ENCODE measurements at places on chromosomes 1 and 21.

DNA sequence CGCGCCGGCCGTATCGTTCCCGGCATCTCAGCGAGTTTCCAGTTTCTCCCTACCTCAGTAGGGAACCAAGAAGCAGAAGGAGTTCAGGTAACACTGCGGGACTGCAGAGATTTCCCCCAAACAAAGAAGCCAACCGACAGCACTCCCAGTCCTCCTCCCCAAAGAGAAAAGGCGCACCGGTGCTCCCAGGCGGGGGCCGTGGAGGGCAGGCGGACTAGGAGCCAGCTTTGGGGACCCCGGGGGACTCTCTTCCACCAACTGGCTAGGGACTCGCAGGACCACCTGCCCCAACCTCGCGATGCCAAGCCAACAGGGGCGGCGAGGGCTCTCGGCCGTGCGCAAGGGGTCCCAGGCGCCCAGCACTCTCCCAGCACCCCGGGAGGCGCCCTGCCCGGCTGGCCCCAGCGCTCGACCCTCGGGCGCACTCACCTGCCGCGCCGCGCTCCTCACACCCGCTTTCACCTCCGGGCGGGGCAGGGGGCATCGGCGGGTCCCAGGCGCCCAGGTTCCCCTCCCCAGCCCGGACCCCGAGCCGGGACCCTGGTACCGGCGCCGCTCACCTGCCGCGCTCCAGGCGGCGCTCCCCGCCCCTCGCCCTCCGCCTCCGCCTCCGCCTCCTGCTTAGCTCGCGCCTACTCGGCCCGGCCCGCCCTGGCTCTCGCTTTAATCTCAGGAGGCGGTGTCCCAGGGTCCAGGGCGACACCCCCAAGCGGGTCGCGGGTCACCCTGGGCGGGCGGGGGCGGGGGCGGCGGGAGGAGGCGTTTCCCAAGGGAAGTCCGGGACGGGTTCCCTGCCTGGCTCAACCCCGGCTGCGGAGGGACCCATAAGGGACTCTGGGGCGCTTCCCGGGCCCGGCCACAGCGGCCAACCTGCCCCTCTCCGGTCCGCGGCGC lies at the start of gene TMPRSS2:
TSS of gene TMPRSS2 (minus strand) at position 638 of the 894 bp plus-strand sequence. CDS start 10,025 bp downstream, outside the sequence.
- DNase-seq, result no peak

- DNase-seq, result no peak
Observed at GRCh38 chr1:178581351-178582303, 68.7 kb downstream of the TEX35 start.

DNA sequence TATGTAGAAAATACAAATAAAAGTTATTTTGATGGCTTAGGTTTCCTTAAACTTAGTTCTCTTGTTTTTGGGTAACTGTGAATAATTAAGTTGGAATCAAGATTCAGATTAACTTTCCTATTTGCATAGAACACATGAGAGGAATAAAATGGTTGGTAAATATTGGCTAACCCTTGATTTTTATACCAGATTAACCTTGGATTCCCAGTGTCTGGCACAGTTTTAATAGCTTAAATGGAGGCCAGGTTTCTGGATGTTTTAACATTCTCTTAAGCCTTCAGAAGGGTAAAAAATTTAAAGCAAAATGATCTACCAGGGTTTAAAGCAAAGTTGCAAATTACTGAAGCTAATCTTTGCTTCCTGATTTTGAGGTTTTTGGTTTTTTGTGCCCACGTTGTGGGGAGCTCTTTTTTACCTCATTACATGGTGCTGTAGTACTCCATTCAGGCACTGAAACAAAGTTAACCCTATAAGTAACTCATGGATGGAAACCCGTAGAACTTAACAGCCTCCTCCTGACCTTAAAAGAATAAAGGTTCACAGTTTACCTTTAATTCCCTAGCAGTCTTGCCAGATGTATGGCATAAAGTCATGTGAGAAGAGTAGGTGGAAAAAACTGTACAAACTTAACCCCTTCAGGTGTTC lies 8.4 kb upstream of the SPATA1 start:
- no peak for DNase-seq

DNA sequence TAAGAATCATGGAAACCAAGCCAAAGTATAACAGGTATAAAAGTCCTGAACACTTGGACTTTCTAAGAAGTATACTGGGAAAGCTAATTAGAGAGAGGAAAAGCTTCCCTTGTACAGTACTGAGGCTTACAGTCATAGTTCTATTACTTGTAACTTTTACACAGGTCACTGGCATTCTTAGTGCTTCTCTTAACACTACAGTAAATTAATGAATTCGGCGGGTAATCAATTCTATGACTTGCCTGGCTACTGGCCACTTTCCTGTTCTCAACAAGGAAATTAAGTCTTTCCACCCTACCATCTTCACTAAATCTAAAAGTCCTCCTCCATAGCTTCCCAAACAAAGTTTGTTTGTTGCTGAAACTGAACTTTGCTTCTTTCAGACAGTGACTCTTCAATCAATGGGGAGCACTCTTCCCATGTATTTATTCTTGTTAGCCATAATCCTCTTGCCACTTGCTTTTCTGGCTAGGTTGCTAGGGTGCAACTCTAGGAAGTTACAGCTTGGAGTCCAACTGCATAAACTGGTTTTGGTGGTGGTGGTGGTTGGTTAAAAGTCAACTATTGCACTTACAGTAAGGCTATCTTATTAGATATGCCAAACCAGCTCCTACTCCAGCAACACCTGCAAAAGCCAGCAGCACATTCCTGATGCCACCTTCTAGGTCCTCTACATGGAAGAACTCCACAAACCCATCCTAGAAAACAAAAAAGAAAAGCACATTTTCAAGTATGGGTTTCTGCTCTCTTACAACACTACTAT lies 2.4 kb downstream of the MCL1 start:
- DNase-seq, result no peak

- DNase-seq, result no peak
Observed at GRCh38 chr1:1270813-1271212, 2.8 kb downstream of the UBE2J2 start.

DNA sequence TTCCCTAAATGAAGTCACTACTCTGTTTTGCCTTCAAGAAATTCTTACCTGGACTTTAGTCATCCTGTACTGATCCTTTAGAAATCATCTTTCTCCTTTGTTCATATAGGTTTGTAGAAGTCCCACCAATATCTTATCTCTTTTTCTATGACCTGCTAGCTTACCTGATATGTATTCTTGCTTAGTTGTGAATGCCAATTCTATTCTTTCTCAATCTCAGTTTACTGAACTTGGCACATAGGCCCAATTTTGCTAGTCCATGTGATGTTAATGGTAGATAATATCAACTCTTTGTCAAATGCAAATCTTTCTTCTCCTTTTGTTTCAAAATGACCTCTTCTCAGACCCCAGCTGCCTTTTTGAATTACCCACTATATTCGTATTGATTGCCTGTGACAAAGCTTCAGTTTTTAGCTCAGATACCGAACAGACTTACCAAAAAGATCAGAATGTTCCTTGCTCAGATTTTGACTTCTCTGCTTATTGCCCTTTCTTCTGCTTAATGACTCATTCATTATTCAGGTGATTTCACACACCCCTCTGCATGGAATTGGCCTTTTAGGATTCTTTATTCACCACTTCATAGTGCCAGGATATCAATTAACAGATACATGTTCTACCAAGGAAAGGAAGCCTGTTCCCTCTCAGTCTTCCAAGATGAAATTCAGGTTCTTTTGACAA lies 20.6 kb downstream of the IPO9 start:
- DNase-seq, result no peak
